Endothelial cell (in vitro differentiated cells): ENCODE measurements at places on chromosomes 2 and 18. TPM values are rescaled to one million over a fixed set of nuclear protein-coding genes. Genes with fewer than 3 reads are reported as not detected.

Gene SMAD7
- 30.1 TPM for total RNA-seq

Gene SERPINB3
- total RNA-seq: not detected

Gene ADRA2B
- total RNA-seq: 0.46 TPM

Gene ALPI
- not detected for total RNA-seq

Gene KIAA2012
- total RNA-seq: 0.08 TPM

Gene MAP3K2
- total RNA-seq: 27.3 TPM

Gene TMEM198
- not detected for total RNA-seq

Gene SULT1C4
- total RNA-seq: 22.6 TPM

Gene GRHL1
- total RNA-seq: 1.7 TPM

Gene FSHR
- total RNA-seq: not detected

Gene WNT6
- total RNA-seq: not detected

Gene MYCN
- 8.5 TPM for total RNA-seq

Gene MC2R
- total RNA-seq: not detected

Gene SNX17
- total RNA-seq: 90.5 TPM

Gene CFAP65
- 0.59 TPM for total RNA-seq
